ENCODE measurements at places on chromosomes 5 and 9.

DNA sequence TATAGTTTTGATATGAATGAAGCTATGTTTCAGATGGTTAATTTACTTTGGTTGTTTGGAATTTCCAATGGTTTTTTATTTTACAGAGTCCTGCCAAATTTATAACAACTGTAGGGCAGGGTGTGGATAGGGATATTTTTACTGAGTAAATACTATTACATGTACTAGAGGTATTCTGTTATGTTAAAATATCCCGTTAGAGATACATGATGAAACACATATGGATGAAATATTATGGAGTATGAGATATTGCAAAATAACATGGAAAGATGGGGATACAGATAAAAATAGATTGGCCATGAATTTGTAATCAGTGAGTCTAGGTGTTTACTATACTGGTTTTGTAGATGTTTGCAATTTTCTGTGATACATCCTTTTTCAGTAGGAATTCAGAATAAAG is 76.7 kb downstream of the RAB24 start:
- no peak for DNase-seq

DNA sequence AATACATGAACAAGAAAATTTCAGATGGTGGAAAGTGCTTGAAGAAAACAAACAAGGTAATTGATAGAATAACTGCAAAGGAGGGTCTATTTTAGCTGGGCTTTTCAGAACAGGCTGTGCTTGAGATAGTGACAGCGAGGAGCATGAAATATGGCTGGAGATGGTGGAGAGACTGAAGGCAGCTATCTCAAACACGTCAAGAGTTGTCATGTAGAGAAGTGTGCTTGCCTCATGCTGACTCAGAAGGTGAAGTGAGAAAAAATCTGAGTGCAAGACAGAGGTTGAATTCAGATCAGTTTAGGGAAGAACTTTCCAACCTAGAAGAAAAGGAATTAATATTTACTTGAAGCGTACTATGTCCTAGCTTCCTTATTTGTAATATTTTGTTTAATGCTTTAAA is 115.5 kb upstream of the RANBP3L start:
- DNase-seq: no peak

DNA sequence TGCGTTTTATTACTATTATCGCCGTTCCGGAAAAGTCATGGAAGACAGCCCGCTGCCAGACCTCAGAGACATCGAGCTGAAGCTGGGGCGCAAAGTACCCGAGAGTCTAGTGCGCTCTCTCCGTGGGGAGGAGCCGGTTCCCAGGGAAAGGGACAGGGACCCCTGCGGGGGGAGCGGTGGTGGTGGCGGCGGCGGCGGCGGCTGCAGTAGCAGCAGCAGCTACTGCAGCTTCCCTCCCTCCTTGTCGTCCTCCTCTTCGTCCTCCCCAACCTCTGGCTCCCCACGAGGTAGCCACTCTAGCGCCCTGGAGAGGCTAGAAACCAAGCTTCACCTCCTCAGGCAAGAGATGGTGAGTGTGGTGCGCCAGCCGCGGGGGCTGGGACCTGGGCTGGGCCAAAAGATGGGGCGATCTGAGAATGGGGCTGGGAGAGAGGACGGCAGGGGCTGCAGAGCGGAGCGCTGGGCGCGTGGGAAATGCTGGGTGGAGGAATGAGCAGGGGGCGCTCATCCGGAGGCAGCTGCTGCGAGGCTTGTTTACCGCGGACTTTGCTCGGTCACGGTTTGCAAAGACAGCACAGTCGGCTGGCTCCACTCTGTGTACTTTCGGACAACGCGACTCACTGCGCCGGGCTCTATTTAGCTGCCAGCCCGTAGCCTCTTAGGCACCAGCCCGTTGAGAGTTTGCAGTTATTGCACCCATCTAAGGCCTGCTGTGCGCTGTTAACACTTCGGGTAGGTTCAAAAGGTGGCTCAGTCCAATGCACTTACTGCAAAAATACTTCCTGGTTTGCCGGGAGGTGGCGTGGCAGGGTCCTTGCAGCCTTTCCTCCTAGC is 1.1 kb downstream of the LURAP1L start:
- DNase-seq: peak; percentile 92

GRCh38 chr9:128370752-128371629 is at the start of gene URM1:
URM1 (plus strand) TSS chr9:128371374; CDS start chr9:128371381, 7 bp downstream.
- peak; percentile 98 for DNase-seq

DNA sequence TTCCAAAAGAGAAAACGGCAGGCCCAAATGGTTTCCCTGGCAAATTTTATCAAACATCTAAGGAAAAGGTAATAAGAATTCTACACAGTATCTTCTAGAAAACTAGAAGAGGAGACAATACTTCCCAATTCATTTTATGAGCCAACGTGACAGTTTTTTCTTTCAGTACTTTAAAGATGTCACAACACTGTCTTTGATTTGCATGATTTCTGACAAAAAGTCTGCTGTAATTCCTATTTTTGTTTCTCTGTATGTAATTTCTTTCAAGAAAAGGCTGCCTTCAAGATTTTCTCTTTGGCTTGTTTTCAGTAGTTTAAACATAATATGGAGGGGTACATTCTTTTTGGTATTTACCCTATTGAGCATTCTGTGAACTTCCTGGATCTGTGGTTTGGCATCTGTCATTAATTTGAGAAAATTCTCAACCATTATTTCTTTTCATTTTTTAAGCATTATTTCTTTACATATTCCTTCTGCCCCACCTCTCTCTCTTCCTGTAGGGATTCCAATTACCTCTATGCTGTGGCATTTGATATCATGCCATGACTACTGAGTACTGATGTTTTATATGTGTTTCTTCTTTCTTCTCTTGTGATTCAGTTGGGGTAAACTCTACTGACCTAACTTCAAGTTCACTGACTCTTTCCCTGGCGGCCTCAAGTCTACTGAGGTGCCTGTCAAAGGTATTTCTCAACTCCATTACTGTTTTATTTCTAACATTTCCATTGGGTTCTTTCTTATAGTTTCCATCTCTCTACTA is 32.2 kb downstream of the ANKS6 start:
- DNase-seq: peak; percentile 66

DNA sequence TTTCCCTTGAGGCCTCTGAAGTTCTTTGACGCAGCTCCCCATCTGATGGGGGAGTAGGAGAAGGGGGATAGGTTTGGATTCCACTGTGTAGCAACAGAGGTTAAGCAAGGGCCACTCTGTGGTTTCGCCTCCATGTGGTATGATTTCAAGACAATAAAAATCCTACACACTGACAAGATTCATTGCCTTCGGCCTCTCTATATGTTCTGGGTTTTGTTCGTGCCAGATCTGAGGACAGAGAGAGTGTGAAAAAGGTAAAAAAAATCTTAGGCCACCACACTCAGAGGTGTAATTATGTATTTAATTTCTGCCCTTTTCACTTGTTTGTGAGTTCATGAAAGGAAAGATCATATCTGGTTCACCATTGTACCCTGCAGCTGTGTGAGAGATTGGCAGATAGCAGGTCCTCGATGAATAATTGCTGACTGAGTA is 715.2 kb upstream of the ZNF608 start:
- no peak for DNase-seq

DNA sequence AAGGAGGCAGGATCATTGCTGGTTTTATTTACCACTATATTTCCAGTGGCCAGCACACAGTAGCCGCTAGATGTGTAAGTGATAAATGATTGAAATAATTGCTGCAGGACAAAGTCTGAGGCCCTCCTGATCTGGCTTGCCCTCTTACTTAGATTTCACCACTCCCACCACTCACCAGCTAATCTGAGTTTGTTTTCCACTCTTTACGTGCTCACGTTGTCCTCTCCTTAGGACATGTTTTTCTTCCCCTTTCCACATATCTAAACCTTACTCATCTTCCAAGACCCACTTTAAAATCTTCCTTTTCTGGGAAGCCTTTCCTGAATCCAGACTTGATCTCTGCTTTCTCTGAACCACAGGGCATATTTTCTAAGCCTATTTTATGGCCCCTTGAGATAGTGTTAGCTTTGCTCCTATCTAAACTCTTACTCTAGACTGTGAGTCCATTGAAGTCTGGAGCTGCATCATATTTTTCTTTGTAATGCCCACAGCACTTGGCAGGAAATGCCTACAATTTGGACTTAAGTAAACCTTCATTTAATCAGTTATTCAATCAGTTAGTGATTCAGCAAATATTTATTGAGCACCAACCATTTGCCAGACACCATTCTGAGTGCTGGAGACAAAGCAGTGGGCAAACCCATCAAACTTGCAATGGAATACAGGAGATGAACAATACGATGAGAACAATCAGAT is 2.4 kb downstream of the TLR4 start:
- DNase-seq: no peak

- no peak for DNase-seq
These were observed 15.2 kb upstream of the TAF11L2 start for GRCh38 chr5:17482790-17483189.

GRCh38 chr5:123881759-123882244 is 369.8 kb downstream of the CSNK1G3 start:
- DNase-seq: peak; percentile 79

DNA sequence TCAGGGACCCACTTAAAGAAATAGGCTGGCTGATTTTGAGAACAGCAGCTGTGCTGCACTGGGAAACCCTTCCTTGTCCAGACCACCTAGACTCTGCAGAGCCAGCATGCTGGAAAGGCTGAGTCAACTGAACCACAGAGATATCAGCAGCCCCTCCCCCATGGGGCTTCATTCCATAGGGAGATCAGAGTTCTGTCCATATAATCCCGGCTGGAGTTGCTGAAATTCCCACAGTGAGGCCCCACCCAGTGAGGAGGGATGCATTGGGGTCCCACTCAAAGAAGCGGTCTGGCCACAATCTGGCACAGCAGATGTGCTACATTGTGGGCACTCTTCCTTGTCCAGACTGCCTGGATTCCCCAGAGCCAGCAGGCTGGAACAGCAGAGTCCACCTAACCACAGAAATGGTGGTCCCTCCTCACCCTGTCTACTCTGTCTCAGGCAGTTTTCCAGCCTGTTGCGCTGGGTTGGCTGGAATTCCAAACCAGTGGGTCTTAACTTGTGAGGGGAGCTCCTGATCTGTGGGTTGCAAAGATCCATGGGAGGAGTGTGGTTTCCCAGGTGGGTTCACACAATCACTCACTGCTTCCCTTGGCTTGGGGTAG is 127.1 kb downstream of the RNF180 start:
- peak; percentile 30 for DNase-seq

DNA sequence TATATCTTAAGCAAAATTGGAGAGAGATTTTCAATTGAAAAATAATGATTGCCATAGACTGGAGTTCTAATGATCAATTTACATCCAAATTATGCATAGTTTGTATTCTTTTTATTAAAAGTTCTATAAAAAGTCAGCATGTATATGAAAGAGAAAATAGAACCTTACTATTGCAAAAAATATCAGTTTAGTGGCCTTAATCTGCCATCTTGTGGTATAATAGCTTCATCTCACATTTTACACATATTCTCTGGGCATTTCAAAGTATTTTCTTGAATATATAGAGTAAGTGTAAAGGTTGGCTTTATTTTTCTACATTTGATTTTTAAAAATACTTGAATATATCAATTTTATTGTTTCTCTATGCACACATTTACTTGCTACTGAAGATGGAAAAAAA is 1858.6 kb upstream of the CDH9 start:
- DNase-seq: no peak

DNA sequence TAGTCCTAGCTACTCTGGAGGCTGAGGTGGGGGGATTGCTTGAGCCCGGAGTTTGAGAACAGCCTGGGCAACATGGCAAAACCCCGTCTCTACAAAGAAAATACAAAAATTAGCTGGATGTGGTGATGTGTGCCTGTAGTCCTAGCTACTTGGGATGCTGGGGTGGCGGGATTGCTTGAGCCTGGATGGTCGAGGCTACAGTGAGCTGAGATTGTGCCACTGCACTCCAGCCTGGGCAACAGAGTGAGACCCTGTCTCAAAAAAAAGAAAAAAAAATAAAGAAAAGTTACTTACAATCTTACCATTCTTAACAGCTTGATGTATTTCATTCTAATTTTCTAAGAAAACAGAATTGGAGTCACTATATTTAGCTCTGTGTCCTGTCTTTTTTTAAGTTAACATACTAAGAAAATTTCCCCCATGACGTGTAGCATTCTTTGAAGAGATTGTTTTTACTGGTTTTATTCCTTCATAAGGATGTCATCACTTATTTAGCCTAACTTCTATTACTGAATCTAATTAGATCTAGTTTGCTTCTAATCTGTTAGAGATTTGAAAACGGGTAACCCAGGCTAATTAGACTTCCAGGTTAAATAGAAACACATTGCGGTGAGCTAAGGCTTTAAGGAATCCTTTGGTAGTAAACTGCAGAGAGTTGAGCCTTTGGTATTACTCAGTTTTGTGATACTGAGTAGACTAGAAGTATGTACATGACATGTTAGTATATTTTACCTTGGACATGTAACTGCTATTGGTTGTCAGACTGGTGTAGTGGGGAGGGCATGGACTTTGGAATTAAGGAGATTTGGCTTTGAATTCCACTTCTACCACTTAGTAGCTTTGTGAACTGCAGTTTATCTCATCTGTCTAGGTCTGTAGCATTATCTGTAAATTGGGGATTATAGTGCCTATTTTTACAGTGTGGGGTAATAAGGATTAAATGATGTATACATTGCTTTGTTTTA is 24.0 kb downstream of the HSPA4 start:
- peak; percentile 50 for DNase-seq
